Hematopoietic multipotent progenitor cell treated with erythropoietin and hydrocortisone succinate and interleukin-3 and kit ligand, for 17 days (in vitro differentiated cells): ENCODE measurements at places on chromosomes 1 and 21.

DNA sequence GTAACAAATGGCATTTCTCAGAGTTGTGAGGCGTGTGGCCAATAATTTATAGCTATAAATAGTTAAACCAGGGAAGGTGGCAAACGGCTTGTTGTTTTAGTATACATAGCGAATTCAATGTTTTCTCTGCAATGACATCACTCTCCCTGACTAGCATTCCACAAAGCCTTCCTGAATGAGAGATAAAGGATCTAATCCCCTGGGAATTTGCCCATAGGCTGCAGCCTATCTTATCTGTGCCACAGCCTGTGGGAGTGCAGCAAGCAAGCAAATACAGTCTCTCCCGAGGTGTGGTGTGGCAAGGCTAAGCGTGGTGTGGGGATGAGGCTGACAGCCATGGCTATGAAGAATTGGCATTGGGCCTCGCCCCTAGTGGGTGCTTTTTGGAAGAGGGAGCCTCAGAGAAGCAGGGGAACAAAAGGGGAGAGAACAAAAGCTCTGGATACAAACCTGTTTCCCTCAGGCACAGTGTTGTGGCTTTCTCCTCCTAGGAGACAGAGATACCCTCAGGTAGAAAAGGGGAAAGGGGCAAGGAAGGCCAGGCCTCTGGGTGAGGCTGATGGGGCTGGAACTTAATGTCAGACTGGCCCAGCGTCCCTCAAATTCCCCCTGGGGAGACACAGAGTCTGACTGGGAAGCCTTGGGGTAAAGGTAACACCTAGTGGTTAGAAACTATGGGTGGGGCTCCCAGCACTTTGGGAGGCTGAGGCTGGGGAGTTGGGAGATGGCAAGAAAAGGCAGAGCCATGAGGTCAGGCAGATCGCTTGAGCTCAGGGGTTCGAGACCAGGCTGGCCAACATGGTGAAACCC lies 8.9 kb downstream of the TAGLN2 start:
- no peak for DNase-seq

DNA sequence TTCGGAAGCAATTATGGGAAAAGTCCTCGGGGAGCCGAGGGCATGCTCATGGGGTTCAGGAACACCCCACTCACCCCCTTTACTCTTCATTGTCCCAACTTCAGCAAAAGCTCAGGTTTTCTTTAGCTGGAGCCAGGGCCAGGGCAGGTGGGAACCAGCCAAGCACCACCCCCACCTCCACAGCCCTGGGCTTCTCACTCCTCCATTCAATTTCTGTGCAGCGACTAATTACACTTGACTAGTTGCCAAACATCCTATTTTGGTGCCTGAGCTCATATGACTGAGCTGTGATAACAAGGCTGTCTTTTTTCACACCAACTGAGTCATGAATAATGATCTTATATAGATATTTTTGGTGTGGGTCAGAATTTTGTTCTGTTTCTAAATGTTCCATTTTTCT lies 257.2 kb upstream of the AJAP1 start:
- no peak for DNase-seq

DNA sequence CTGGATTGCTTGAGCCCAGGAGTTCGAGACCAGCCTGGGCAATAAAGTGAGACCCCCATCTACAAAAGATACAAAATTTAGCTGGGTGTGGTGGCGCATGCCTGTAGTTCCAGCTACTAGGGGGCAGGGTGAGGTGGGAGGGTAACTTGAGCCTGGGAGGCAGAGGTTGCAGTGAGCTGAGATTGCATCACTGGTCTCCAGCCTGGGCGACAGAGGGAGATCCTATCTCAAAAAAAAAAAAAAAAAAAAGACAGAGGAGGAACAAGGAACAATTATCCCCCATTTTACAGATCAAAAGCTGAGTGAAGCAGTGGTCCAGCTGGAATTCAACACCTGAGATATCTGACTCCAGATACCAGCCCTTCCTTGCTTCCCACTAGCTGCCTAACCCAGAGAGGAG lies 34.8 kb downstream of the L1TD1 start:
- no peak for DNase-seq

DNA sequence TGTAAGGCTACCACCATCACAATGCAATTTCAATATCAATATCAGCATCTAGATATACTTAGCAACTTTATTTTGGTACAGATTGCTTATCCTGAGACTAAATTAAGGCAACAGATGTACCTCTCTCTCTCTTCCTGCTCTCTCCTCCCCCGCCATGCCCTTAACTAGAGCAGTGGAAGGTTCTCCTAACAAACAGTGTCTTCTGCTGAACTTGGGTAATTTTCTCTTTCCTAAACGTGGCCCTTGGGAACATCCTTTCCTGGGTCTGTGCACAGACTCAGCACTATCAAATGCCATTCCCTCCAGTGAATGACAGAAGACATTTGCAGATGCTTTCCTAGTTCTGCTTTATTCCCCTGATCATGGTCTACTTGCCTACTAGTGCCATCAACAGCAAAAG lies 85.6 kb upstream of the TTC39A start:
- no peak for DNase-seq

DNA sequence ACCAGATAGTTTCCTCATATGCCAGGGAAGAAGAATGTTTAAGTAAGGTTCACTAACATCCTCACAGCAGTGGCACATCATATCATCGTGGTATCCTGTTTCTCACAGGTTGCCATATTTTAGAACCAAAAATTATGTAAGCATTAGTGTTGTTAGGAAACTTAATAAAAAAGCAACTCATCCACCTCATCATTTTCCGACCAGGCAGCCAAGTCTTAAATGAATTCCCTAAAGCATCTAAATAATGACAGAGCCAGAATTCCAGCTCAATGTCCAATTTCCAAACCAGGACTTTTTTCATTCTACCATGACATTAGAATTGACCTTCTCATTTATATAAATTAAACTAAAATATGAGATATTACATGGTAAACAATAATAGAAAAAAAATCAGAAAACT lies 272.7 kb downstream of the NTNG1 start:
- no peak for DNase-seq

GRCh38 chr1:231215681-231216385 lies 25.2 kb upstream of the GNPAT start:
- DNase-seq = no peak

DNA sequence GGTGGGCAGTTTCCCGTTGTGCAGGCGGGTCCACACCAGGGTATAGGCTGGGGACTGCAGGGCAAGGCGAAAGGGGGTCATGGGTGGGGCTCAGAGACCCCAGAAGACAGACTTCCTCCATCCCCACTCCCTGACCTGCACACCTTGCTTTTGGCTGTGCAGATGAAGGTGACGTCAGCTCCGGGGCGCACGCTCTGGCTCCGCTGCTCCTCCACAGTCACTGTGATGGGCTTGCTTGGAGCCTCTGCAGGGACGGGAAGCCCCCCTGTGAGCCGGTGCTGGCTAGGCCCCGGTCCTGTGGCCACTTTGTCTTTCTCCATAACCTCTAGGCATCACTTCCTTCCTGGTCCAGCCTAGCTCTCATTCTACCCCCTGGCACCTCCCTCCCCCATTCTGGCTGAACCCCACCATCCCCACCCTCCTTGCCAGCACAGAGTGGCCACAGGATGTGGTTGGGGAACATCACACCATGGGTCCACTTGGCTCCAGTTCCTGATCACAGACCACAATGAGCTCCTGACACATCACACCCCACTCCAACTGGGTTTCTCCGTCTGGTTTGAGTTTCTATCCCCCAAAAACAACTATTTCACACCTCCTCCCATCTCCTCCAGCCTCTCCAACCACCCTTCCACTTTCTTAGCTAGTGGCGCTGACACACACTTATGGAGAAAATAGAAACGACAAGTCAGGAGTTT lies 45.2 kb downstream of the LDLRAD2 start:
- DNase-seq = no peak

GRCh38 chr1:114093624-114094362 lies 59.9 kb downstream of the SYT6 start:
- DNase-seq = no peak

- no peak for DNase-seq
Measured at GRCh38 chr21:44327603-44327974, 11.6 kb downstream of the CFAP410 start.

DNA sequence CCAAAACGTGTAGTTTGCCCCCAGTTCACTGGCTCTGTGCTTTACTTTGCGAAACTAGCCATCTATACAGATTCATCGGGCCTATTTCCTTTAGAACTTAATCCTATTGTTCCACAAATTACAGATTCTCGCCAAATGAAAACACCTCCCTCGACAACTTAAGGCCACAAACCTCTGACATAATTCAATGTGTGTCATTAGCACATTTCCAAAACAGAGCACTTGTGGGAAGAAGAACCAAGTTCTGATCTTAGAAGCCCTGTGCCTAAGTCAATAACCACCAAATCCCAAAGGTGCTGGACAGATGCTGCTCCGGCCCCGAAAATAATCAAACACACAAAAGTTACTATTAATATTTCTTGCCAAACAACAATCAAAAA lies 93.9 kb downstream of the SLC45A1 start:
- no peak for DNase-seq

DNA sequence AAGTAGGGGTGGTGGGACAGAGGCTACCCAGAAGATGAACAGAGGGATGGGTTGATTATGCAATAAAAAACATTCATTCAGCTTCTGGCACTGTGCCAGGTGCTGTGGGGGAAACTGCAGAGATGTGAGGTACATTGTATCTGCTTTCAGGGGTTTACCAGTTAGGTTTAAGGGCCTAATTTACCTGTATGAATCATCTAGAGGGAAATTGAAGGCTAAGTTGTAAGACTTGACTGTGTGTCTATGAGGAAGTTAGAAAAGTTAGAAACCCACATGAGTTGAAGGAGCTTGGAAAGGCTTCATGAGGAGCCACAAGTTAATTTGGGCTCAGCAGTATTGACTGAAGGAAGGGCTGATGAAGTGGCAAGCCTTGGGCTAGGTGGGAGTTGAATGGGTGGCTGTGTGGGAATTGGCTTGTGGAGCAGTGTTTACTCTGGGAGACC lies 36.7 kb upstream of the APOBEC4 start:
- no peak for DNase-seq

DNA sequence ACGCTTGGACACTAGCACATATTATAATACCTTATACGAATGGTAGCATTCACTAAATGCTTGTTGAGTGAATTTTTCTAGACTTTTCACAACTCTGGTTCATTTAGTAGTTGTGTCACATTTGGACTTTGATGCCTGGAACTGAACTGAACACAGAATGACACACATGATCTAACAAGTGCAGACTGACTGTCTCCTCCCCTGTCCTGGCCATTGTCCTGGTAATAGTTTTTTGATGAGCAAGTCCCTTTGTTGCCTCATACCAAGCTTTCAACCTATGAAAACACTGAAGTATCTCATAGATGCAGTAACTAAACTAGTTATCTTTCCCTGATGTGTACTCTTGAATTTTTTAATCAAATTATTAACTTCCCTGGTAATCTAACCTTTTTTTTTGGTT lies 66.4 kb downstream of the LRRC8D start:
- no peak for DNase-seq

DNA sequence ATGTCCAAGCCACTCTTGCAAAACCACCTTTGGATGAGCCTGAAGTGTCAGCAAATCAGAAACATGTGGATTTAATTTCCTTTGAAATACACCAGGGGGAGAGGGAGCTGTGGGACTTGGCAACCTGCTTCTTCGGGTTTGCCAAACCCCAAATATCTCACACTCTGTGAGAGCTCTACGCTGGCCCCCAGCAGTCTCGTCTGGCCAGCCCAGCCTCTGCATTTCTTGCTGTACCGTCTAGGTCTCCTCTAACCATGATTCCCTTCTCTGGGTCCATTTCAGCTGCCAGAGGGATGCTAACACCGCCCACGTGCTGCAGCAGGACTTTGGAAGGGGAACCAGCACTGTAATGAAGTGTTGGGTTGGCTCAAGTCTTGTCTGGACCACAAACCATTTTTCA lies 114.6 kb downstream of the MRPS6 start:
- DNase-seq = no peak
